Urinary bladder (tissue), 4 donors: ENCODE measurements at places on chromosomes 1 and 21. TPM values are rescaled to one million over a fixed set of nuclear protein-coding genes. Genes with fewer than 3 reads are reported as not detected.

NDUFS2 gene
- total RNA-seq = 71.9 TPM

GRHL3 gene
- 15.1 TPM for total RNA-seq

CENPS gene
- 6.1 TPM for total RNA-seq

NUDT17 gene
- total RNA-seq = 5.9 TPM

LCE2B gene
- total RNA-seq = not detected

ITGB2 gene
- total RNA-seq = 20.8 TPM

PERM1 gene
- total RNA-seq = 0.32 TPM

CHRM3 gene
- 58.5 TPM for total RNA-seq

MX1 gene
- 51.2 TPM for total RNA-seq

GOLPH3L gene
- 24.5 TPM for total RNA-seq

RER1 gene
- total RNA-seq = 48.1 TPM

ZNF672 gene
- 12.9 TPM for total RNA-seq

FRRS1 gene
- 23.2 TPM for total RNA-seq

CHIA gene
- total RNA-seq = not detected

SPRR1A gene
- total RNA-seq = not detected

DDI2 gene
- total RNA-seq = 48.8 TPM

DYNLT5 gene
- total RNA-seq = 6.8 TPM

ZNF648 gene
- 0.11 TPM for total RNA-seq

LDLRAD1 gene
- not detected for total RNA-seq
